ENCODE measurements at places on chromosomes 16 and 17.

- DNase-seq = no peak
These were observed 7.7 kb downstream of the PYCARD start for GRCh38 chr16:31194898-31195297.

GRCh38 chr17:77651988-77652387, 306.5 kb upstream of the TNRC6C start:
- no peak for DNase-seq

DNA sequence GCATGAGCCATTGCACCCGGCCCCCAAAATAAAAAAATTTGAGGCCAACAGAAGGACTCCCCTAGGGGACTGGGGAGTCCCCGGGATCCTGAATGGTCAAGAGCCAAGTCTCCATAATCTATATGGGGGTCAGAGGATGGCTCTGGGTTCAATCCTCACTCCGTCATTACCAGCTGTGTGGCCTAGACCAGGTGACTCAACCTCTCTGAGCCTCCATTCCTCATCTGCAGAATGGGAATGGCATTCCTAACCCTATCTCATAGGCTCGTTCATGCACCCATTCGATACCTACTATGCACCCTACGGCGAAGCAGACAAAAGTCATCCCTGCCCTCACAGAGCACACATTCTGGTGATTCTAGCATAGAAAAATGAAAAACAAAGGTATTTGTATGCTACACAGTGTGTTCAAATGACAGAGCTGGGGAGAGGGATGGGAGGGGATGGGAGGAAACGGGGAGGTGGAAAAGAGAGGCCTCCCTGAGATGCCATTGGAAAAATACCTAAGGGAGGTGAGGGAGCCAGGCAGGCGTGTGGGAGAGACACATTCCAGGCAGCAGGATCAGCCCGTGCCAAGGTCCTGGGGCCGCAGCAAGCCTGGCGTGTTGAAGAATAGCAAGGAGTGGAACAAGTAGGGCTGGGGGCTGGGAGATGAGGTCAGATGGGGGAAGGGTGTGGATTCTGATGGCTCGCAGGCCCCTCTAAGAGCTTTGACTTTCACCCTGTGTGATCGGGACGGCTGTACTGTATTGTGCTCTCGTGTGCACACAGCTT, 71.2 kb downstream of the RMI2 start:
- no peak for DNase-seq

DNA sequence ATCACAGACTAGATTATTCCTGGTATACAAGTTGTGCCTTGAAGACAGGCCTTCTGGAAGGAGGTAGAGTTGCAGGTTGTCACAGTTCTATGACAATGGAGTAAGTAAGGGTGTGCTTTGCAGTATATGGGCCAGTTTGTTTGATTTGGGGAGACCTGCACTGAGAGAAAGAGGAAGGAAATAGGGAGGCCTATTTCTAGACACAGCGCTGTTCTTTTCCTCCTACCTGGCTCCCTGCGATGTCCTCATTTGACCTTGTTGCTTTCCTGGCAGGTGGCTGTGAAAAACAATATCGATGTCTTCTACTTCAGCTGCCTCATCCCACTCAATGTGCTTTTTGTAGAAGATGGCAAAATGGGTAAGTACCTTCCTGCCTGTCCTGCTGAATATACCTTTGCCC, 22.5 kb upstream of the RASL10B start:
- DNase-seq = no peak

DNA sequence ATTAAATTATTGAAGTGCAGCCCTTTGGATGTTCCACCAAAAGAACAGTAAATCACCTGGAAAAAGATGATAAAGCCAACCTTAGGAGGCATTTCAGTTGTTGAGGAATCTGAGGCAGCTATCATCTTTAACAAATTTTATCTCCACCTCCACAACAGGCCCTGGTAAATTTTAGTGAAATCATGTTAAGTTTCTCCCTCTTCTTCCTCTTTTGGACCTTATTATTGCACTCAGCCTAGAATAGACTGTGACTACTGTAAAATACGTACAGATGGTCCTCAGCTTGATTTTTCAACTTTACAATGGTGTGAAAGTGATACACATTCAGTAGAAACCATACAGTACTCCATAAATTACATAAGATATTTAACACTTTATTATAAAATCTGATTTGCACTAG, 90.3 kb downstream of the USP32 start:
- DNase-seq = no peak

DNA sequence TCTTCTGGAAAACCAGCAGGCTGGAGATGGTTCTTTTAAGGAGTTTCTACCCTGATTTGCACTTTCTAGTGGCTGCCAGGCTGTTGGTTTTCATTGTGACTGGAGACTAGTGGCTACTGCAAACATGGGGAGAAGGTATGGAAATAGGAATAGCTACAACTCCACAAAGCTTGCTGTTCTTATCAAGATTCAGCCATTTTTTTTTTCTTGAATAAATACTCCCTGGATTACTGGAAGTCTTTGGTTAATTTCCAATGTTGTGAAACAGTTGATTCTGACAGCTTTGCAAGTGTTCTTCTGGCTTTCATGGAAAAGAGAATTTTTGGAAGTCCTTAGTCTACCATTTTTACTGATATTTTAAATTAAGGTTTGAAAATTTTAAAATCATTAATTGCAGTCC, 277.7 kb downstream of the HS3ST3A1 start:
- no peak for DNase-seq

DNA sequence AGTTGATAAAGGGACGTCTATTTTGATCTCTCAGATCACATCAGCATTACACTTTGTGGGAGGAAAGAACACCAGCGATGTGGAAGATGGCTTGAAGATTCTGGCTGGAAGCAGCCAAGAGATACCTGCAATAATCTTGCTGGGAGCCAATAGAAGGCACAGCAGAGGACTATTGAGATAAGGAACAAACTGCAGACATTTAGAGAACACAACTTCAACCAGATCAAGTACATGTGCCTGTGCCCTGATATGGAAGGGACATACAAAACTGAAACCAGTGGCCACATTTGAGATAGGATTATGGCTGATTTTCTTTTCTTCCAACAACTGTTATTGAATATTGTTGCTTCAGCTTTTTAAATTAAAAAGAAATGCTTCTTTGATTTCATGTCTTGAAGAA, 18.6 kb upstream of the PSMD7 start:
- DNase-seq = no peak

DNA sequence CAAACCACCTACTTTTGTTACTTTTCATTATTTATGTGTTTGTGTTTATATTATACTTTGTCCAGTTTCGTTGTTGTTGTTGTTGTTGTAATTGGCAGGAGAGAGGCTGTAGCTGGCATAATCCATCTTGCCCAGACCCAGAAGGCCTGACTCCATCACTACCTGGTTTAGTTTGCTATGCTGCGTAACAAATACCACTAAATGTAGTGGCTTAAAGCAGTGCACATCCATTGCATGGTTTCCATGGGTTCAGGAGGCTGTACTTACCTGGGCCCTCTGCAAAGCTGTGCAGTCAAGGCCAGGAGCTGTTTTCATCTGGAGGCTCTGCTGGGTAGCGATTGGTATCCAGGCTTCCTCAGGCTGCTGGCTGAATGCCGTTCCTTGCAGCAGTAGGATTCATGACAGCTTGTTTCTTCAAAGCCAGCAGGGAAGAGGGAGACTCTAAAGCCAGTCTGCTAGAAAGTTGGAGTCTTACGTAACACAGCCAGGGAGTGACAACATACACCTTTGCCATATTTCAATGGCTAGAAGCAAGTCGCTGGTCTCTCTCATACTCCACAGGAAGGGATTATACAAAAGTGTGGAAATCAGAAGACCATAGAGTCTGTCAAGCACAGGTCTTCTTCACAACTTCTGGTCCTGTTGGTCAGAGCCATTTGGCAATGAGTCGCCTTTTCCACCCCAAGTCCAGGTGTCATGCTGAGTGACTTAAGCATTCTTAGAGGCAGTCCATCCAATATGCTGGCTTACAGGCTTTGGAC, 41.1 kb downstream of the TNRC6C start:
- no peak for DNase-seq

DNA sequence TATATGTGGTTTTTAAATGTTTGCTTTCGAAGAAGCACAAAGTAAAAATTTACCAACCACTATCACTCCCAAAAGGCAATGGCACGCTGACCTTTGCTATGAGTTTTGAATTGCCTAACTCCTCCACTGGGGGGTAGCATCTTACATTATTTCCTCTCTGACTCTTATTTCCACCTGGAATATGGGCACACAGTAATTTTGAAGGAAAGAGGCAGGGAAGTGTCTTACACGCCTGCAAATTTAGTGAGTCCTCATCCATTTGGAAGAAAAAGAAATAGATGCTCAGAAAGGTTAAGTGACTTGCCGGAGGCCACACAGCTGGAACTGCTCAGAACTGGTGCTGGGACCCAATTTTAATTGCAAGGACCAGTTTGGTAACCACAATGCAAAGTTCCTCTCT, 29.9 kb upstream of the IRX6 start:
- no peak for DNase-seq

GRCh38 chr16:1105888-1106620, 10.0 kb upstream of the C1QTNF8 start:
- peak; percentile 77 for DNase-seq

DNA sequence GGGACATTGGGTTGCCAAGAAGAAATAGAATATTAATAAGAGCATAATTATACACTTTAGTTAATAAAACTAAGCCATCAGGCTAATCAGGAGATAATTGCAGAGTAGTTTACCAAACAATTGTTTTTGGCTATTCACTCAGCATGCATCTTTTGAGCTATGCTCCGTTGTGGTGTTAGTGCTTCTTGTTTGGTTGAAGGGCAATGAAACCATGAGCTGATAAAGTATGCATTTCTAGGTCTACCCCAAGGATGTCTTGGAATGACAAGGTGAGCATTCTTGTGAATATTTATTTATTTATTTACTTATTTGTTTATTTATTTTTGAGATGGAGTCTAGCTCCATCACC, 6.4 kb downstream of the HLF start:
- DNase-seq = no peak

DNA sequence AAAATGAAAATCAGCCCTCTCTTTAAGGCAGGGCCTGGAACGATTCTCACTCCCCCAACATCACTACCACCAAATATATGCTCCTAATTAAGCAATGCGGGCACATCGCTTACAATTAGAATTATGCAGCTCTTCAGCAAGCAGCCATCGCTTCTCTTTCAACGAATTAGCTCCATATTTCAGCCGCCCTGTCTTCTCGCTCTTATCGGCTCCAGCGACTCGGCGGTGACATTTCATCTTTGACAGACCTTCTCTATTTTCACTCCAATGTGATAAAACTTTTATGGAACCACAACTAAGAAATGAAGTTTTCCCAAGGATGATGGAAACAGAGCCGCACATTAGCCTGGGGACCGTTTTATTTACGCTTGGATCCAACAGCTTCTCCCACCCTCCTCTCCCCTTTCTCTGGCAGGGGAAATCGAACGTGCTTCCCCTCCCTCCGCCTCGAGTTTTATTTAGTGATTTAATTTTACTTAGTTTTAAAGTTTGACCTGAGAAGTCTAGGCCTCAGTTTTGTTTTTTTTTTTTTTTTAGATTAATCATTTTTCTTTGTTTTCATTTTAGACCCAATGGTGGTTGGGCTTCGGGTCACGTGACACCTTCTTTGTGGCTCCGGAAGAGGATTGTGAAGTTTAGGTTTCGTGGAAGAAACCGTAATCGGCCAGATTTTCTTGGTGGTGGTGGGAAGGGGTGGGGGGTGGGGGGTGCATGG, 3.1 kb upstream of the HOXB2 start:
- no peak for DNase-seq

- DNase-seq = no peak
These were observed 3.7 kb downstream of the GUCY2D start for GRCh38 chr17:8005967-8006730.

DNA sequence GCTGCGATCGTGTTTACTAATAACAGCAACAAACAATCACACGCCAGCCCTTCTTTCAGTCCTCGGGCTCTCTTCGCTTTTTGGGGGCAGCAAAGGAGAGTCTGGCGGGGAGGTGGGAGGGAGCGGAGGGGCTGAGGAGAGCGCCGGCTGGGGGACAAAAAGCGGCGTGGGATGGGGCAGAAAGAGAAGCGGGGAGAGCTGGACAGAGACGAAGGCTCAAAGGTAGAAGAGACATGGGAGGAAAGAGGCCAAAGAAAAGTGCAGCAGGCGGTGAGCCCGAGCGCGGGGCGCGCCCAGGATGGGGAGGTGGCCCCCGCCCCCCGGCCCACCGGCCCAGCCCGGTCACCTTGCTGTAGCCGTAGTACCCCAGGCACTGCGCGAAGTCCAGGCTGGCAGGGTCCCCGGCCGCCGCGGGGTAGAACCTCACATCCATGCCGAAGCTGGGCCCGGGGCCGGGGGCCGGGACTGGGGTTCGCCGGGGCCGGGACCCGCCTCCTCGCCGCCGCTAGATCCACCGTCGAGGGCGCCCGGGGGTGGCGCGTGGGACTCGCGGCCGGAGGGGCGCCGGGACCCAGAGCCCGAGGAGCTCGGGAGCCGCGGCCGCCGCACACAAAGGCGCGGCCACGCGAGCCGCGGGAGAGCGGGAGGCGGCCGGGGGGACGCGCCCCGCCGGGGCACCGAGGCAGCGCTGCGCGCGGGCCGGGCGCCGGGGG, 496 bp downstream of the TOX3 start:
- DNase-seq = no peak

DNA sequence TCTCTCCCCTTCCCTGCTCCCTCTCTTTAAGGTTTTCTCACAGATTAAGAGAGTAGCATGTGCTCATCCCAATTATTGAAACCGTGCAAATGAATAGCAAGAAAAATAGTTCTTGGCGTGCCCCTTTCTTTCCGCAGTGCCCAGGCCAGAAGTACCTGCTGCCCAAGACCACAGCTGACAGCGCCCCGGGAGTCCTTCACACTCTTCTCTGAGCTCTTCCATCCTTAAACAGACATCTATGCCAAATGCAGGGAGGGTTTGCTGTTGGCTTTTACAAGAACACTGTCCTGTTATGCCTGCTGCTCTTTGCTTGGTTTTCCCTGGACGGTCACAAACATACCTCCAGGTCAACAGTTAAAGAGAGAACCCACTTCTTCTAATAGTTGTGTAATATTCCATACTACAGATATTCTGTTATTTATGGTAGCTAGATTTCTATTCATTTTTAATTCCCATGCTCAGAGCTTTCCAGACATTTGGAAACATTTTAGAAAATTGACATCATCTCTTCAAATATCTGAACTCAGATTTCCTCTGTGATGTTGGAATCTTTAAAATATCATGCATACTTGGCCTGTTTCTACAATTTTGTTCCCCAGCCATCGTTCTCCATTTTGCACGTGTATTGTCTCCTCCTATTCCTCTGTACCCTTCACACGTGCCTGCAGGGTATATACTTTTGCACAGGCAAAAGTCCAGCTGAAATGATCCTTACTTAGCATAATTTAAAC, 416.7 kb downstream of the WWOX start:
- no peak for DNase-seq

DNA sequence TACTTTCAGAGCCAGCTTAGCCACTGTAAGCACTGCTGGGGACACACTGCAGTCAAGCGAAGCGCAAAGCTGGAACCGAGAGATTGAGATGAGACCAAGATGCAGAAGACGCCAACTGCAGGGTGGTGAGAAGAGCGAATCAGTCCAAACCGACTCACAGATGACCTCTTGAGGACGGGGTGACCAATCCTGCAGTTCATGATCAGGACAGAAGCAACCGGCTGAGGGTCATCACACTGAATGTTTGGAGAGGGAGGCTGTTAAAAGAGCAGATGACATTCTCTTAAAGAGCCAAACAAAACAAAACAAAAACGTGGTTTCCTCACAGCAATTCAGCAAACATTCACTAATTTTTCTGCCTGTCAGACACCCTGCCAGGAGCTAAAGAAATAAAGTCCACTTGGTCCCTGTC, 8.5 kb downstream of the HASPIN start:
- DNase-seq = no peak
